ENCODE measurements at places on chromosomes 1 and 21.

DNA sequence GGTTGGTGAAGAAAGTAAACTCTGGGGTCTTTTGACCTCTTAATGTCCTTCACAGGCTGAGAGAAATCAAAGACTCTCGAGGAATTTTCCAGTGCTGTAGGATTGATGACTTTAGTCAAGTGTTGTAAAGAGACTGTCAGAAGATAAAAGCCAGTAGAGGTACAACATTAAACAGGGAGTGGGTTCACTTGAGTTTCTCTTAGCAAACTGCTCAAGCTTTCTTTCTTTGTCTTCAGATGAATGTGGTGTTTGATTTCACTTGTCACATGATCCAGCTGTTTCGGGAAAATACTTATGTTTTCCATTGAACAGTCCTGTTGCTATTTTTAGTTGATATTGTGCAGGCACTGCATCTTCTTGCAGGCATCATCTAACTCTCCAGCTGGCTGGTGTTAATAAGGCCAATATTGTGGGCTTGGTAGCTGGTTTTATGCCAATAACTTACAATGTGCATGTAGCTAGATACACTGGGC is 45.6 kb downstream of the XCL2 start:
- DNase-seq = peak; percentile 11

DNA sequence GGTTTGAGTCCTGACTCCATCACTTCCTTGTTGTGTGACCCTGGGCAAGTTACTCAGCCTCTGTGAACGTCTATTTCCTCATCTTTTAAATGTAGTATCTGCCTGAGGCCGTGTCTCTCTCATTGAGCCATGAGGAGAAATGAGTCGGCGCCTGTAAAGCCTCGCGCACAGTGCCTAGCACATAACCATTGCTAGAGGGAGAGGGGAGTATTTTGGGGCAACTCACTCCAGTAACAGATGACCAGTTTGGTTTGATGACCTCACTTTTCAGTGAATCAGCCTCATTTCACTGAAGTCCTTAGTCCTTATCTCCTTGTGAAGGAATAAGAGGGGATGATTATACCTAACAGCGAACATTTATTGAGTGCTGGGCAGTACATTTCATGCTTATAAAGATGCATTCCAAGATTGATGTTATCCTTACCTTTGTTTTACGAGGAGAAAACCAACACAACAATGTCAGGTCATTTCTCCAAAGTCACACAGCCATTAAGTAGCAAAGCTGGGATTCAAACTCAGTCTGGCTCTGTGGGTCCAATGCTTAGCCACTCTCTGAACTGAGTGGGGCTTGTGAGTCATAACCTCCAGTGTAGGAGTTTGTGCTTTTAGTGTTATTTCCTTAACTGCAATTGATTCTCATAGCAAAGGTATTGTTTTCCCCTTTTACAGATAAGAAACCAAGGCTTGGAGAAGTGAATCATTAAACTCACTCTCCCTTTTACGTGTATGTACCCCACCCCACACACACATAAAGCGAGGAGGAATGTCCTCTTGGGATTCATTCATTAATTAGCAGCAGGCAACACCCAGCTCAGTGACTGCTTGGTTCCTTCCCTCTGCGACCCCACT is 25.9 kb downstream of the KCNC4 start:
- no peak for DNase-seq

DNA sequence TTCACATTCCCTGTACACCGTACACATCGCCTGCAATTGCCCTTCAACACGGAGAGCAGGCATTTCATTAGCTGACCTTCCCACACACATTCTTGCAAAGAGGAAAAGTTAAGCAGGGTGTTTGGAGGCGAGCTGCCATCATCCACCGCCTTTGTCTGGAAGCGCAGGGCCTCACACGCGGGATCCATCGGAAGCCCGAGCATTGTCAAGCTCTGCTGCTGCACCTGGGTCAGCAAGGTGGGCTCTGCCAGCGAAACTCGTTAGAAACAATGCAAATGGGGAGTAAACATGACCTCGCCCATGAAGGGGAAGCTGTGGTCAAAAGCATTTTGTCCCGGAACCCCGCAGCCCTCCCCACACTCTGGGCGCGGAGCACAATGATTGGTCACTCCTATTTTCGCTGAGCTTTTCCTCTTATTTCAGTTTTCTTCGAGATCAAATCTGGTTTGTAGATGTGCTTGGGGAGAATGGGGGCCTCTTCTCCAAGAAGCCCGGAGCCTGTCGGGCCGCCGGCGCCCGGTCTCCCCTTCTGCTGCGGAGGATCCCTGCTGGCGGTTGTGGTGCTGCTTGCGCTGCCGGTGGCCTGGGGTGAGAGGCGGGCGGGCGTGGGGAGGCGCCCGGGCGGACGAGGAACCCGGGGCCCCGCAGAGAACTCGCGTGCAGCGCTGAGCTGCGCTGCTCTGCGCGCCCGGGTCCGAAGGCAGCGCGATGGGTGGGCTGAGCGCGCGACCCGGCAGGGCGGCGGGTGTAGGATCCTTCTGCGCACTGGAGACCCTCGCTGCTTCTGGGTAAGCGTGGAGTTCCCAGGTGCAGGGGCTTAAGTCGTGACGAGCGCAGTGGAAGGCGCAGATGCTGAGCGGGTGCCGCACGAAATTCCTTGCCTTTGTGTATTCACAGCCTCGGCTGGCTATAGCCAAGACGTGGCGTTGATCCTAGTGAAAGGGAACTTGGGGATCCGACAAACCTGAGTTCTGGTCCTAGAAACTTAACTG is at the start of gene CR1:
TSS of gene CR1 (plus strand) at position 357 of the 992 bp plus-strand sequence. CDS start at position 468, 111 bp downstream.
- peak; percentile 56 for DNase-seq

DNA sequence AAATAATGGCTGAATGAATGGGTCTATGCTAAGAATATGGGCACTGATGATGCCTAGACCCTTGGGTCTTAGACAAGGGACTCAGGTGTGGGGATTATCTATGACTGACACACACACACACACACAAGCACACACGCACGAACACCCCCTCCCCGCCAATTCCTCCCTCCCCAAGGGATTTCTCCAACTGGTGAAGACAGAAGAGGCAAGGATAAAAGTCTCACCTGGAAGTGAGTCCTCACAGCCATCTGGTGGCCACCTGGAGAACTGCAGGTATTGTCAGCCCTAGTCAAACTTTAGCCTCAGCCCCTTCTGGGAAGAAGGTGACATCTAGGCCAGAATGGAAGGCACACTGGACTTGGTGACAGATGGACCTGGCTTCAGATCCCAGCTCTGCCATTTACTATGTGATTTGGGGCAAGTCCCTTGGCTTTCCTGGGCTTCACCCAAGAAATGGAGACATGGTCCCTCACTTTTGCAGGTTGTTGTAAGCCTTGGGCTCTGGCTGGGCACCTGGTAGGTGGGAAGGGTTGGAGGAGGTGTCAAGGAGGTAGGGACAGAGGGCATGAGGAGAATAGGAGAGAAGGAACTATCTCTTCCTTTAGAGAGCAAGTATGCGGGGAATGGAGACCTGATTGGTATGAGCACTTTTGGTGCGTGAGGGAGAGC is 4.0 kb upstream of the GPR3 start:
- DNase-seq = peak; percentile 80

DNA sequence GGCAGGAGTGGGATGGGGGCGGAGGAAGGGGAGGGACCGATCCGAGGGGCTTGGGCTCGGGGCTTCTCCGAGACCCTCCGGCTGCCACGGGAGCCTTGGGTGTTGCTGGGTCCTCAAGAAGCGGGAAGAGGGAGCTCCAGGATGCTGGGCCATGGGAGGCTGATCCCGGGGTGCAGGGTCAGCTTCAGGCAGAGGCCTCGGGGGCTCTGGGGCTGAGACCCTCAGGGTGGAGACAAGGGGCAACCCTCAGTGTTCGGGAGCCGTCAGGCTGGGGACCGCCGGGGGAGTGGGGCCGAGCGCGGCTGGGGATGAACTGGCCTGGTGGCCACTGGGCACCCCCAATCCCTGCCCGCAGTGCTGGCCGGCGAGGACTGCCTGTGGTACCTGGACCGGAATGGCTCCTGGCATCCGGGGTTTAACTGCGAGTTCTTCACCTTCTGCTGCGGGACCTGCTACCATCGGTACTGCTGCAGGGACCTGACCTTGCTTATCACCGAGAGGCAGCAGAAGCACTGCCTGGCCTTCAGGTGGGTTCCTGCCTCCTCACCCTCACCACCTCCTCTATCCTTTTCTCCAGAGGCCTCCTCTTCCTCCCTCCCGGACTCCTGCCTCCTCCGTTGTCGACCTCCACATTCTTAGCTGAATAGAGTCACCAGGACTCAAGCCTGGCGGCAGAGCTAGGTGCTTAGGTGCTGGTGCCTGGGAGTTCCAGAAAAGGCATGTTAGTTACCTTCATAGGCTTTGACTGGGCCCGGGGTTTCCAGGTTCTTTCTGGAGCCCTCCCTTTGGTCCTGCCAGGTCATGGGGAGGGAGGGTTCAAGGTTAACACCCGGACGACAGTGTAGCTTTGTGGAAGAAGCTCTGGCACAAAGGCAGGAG is 631 bp downstream of the SHISA4 start:
- DNase-seq = no peak

- no peak for DNase-seq
Observed at GRCh38 chr1:4175566-4176405, 275.7 kb upstream of the C1orf174 start.

DNA sequence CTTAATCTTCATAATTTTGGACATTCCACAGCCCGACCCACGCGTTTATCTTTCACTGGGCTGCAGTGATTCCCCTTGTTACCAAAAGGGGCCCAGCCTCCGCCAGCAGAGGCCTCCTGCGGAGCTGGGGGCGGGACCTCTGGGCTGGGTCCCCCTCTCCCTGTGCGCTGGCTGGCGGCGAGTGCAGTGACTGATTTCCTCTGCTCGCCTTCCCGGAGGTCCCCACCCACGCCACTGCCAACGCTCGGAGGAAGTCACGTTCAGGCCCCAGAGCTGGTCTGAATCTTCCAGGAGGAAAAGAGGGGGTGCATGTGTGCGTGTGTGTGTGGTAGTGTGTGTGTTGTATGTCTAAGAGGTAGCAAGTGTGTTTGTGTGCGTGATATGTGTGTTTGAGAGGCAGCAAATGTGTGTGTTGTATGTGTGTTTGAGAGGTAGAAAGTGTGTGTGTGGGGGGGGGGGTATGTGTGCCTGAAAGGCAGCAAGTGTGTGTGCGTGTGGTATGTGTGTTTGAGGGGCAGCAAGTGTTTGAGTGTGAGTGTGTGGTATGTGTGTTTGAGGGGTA is 35.0 kb upstream of the JAK1 start:
- DNase-seq = no peak

DNA sequence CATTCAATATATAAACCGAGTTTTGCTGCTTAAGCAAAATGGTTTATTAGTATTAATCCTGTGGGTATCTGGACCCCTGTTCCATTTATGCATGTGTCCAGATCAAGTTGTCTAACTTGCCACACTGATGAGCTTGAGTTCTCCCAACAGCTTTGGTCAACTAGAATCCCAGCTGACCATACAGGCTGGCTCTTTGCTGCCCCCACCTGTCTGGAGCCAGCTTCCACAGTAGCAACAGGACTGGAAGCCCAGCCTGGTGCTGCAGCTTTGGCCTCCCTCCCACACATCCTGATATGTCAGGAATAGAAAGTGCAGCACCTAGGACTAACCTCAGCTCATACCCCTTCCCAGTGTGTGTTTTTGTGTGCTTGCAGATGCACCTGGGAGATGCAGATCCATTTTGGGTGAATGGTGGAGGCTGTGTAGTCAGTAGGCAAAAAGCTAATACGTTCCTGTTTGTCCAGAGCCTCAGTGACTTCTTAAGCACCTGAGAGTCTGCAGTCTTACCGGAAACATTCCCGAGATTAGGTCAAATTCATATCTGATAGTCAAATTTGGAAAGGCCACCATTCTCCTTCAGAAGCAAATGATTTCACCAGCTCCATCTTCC is 40.9 kb upstream of the BEND5 start:
- DNase-seq = peak; percentile 55

DNA sequence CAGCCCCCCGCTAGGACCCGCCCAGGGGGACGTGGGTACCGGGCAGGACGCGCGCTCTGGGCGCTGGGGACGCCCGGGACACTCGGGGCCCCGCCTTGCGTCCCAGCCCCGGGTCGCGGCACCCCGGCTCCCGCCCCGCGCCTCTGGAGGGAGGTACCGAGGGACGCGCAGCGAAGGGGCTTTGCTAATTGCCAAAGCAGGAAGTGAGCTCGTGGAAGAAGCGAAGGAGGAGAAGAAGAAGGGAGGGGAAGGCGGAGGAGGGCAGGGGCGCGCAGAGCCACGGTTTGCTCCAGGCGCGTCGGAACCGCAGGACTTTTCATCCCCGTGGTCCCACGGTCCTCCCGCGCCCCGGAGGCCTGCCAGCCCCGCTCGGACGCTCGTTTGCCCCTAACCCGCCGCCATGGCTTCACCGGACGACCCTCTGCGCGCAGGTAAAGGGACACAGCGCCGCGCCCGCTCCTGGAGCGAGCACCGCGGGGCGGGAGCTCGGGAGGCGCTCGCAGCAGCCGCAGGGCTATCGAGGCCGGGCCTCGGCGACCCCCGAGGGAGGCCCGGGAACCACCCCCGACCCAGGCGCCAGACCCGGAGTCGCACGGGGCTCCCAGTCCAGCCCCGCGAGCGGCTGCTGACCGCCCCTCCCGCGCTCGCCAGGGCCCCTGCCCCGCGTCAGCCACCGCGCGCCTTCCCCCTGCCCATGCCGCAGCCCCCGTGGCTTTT is 1.3 kb downstream of the EDARADD start:
- DNase-seq = peak; percentile 79

DNA sequence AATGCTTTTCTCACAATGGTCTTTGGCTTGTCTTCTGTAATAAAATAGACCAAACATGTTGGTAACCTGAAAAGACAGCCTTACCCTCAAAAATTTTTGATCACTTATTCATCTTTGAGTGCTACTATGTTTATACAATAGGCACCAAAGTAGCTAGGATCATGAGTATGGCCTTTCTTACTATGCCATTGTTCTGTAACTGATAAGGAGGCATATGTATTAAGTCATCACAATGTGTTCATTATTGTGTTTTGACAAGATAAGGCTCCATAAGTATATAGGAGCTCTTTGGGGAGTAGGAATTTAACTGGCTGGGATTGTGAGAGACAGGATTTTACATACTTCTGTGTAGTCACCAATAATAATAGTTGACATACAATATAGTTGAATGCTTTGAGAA is 675 bp downstream of the TMCO2 start:
- DNase-seq = no peak

DNA sequence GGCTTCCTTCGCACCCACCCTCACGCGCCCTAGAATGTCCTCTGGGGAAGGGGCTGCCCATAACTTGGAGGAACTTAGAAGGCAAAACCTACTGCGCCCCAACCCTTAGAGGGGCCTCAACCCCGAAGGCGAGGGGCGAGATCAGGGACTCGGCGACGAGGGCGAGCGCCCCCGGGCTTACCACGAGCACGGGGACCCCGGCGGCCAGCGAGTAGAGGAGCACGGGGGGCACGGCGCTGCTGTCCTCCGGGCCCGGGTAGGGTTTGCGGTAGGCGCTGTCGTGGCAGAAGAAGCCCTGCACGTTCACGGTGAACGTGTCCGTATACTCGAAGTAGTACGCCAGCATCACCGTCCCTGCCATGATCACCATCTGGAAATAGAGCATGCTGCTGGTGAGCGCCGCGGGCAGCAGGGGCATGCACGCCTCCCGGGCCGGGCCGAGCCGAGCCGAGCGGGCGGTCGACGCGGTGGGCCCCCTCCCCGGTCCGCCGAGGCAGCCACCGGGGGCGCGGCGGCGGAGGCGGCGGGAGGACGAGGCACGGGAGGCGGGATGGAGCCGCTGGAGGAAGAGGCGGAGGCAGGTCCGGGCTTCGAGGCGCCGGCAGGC is 304 bp downstream of the PLPPR5 start:
- DNase-seq = peak; percentile 64

Data from NCI-H1417 (cell line).